ENCODE measurements at places on chromosomes 1 and 21.

- DNase-seq: no peak
These were observed 19.5 kb downstream of the FTCD start for GRCh38 chr21:46135782-46136395.

DNA sequence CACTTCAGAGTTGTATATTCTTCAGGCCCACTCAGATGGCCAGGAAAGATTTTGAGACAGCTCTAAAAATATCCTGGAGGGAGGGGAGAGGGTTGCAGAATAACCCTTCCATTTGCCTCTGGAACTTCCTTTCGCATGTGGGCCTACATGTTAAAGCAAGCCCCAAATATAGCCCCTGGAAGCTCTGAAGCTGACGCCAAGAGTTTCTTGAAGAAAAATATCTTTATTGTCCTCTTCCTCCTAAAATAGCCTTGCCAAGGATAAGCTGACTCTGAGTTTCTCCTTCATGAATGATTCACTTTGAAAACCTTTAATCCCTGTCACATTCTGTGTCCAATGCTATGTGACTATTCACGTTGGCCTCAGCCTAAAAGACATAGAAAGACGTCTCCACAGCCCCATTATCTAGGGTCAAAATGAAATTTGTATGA lies 6.4 kb downstream of the C1orf116 start:
- no peak for DNase-seq

- no peak for DNase-seq
These were observed 85.6 kb upstream of the ZP4 start for GRCh38 chr1:237976331-237976730.

GRCh38 chr1:111739925-111740765 lies 950 bp upstream of the INKA2 start:
- DNase-seq: no peak
